Activated CD4-positive, alpha-beta T cell treated with anti-CD3 and anti-CD28 coated beads, Interleukin-2, amount 10 ng/mL, durations not matched to agents 7 days and 5 days (primary cell): ENCODE measurements at places on chromosomes 2 and 18. TPM values are rescaled to one million over a fixed set of nuclear protein-coding genes. Genes with fewer than 3 reads are reported as not detected.

NT5C1B gene
- total RNA-seq: not detected

GCC2 gene
- 46.2 TPM for total RNA-seq

OTOF gene
- total RNA-seq: 11.7 TPM

SLC8A1 gene
- total RNA-seq: 0.56 TPM

FOXD4L1 gene
- 0.25 TPM for total RNA-seq

POTEC gene
- total RNA-seq: not detected

COL6A3 gene
- total RNA-seq: 0.87 TPM

DYSF gene
- 0.12 TPM for total RNA-seq

KLHL30 gene
- total RNA-seq: not detected

ANO7 gene
- 0.12 TPM for total RNA-seq

ZNF516 gene
- total RNA-seq: 3.9 TPM

CABYR gene
- 1.3 TPM for total RNA-seq

PMAIP1 gene
- total RNA-seq: 14.8 TPM

CEBPZOS gene
- total RNA-seq: 38.5 TPM

DUSP19 gene
- 1.6 TPM for total RNA-seq

ZNF2 gene
- 4.8 TPM for total RNA-seq

PLEKHH2 gene
- 0.20 TPM for total RNA-seq

SLC4A3 gene
- not detected for total RNA-seq

CRYGD gene
- not detected for total RNA-seq

CHRNA1 gene
- total RNA-seq: not detected

SCN7A gene
- not detected for total RNA-seq

ACP1 gene
- total RNA-seq: 90.8 TPM

FSIP2 gene
- 0.17 TPM for total RNA-seq

CXXC1 gene
- 125 TPM for total RNA-seq

ITGAV gene
- 7.0 TPM for total RNA-seq

GALR1 gene
- total RNA-seq: not detected

CLHC1 gene
- 11.2 TPM for total RNA-seq

CXCR2 gene
- 0.20 TPM for total RNA-seq

REG1B gene
- not detected for total RNA-seq

MLPH gene
- not detected for total RNA-seq

ABHD1 gene
- total RNA-seq: 0.25 TPM

EMILIN1 gene
- 0.56 TPM for total RNA-seq

GDF7 gene
- not detected for total RNA-seq

NAT8 gene
- total RNA-seq: not detected

DNAH7 gene
- total RNA-seq: not detected

ABCB11 gene
- 0.20 TPM for total RNA-seq

KCNG2 gene
- total RNA-seq: not detected

PROC gene
- not detected for total RNA-seq

TBR1 gene
- total RNA-seq: not detected

CHST9 gene
- not detected for total RNA-seq

NDC80 gene
- total RNA-seq: 96.5 TPM

NETO1 gene
- total RNA-seq: not detected

DSC1 gene
- total RNA-seq: 0.33 TPM
